CD4-positive, alpha-beta T cell treated with Interleukin-4 for 1 hour (primary cell): ENCODE measurements at places on chromosomes 16 and 17.

GRCh38 chr16:67432506-67432890, 1.6 kb downstream of the HSD11B2 start:
- no peak for DNase-seq

GRCh38 chr16:30570636-30571444, 674 bp downstream of the ZNF688 start:
- DNase-seq, result no peak

- no peak for DNase-seq
Observed at GRCh38 chr17:34389126-34389750, 26.2 kb upstream of the CCL1 start.

DNA sequence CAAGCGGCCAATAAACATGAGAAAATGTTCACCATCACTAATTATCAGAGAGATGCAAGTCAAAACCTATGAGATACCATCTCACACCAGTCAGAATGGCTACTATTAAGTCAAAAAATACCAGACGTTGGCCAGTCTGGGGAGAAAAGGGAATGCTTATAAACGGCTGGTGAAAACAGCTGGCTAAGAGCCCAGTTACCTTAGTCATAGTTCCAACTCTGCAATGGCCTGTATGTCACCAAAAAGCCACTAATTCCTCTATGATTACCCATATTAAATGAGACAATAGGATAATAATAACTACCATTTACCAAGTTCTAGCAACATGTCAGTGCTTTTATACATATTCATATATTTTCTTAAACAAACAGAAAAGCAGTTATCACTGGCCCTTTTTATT, 42.9 kb upstream of the CDRT4 start:
- DNase-seq, result no peak

DNA sequence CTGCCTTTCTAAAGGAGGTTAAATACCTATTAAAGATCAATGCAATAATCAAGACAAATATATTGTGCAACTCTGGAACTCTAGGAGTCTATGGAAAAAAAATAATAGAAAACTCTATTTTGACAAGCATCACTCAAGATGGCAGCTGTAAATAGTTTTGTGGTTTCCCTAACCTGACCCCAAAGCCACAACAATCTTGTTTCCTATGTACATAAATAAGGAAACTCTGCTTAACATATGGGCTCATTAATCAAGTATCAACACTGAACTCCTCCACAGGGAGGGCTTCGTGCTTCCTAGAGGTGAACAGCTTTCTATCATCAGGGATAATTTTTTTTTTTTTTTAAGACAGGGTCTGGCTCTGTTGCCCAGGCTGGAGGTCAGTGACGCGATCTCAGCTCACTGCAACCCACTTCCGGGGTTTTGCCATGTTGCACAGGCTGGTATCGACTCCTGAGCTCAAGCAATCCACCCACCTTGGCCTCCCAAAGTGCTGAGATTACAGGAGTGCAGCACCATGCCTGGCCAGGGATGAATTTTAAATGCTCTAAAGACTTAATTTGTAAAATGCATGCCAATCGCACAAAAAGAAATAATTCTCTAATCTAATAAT, 42.5 kb downstream of the ARHGAP17 start:
- DNase-seq, result peak; percentile 33

- DNase-seq, result no peak
Observed at GRCh38 chr17:9943343-9943742, 38.3 kb upstream of the RCVRN start.
